Mucosa of gallbladder (tissue), 1 donor: ENCODE measurements at places on chromosomes 5 and 9. TPM values are rescaled to one million over a fixed set of nuclear protein-coding genes. Genes with fewer than 3 reads are reported as not detected.

DNA sequence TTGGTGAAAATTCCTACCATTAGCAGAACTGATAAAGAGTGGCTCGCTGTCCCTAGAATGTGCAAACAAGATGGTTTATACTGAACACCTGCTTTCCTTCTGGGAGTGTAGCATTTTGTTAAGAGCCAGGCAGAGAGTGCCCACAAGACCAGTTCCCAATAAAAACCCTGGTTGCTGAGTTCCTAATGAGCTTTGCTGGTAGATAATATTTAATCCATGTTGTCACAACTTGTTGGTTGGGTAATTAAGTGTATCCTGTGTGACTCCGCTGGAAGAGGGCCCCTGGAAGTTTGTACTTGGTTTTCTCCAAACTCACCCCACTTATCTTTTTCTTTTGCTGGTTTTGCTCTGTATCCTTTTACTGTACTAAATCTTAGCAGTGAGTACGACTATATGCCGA is 39.5 kb upstream of the GOLGA1 start:
- DNase-seq: no peak

NKD2 gene
- total RNA-seq: 7.6 TPM

DNA sequence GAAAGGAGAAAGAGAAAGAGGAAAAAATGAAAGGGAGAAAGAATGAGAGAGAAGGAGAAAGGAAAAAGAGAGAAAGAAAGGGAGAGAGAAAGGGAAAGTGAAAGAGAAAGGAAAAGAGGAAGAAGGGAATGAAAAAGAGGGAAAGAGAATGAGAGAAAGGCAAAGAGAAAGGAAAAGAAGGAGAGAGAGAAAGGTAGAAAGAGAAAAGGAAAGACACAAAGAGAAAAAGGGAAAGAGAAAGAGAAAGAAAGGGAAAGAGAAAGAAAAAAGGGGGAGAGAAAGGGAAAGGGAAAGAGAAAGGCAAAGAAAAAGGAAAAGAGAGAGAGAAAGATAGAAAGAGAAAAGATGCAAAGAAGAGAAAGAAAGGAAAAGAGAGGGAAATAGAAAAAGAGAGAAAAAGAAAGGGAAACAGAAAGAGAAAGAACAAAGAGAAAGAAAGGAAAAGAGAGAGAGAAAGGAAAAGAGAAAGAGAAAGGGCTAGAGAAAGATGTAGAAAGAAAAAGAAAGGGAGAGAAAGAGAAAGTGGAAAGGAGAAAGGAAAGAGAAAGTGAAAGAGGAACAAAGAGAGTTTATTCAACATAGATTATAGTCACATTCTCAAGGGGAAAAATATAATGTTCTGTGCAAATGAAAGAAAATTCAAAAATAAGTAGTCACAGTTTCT is 165.2 kb downstream of the TMEM38B start:
- no peak for DNase-seq

DNA sequence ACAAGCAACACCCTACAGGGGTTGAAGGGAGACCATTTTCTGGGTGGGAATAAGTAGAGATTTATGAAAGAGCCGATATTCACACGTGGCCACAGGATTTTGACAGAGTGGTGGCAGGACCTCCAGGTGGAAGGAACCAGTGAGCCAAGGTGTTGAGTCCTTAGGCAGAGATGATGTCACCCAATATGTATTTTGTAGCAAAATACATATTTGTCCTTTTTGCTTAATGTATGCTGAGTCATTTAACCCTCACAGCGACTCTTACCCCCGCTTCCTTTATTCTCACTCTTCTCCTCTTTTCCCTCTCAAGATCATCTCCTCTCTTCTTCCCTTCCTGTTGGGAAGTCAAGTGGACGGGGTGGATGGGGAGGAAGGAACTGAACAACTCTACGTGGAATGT is 215.7 kb upstream of the S1PR3 start:
- DNase-seq: no peak

CSF1R gene
- 91.9 TPM for total RNA-seq

GRCh38 chr5:90956511-90957097 is 398.0 kb downstream of the ADGRV1 start:
- no peak for DNase-seq

DNA sequence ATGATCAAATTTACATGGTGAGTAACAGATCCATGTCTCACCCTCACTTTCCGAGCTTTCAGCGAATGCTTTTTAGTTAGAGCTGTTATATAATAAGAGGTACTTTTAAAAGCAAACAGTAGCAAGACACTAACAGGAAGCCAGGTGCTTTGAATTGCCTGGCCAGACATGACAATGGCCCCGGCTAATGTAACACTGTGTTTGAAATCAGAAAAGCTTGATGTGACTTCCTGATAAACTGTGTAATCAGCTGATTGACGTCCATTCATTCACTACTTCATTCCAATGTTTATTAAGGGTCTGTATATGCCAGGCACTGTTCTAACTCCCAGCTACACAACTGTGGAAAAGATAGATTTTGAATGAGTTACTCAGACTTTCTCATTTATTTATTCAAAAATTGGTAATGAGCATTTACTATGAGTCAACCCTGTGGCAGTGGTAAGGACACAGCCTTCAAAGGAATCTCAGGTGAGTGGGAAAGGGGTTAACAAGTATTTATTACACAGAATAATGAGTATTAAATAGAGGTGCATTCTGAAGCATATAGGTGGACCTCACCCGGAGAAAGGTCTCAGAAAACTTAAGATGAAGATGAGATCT is 26.6 kb downstream of the DPYSL3 start:
- no peak for DNase-seq

DNA sequence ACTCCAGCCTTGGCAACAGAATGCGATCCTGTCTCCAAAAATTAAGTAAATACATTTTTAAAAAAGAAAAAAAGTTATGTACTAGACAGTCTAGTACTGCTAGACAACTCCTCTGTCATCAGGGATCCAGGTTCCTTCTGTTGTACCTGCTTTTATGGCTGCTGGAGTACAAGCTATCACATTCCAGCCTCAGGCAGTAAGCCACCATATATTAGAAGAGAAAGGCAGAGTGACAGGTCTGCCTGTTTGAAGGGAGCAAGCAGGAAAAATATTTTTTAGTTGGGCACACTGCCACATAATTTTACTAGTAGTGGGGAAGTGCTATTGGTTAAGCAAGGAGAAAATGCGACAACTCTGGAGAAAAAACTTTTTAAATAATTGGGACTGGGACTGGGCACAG is 10.9 kb downstream of the RPS6 start:
- DNase-seq: no peak

GRHPR gene
- 125 TPM for total RNA-seq

DNA sequence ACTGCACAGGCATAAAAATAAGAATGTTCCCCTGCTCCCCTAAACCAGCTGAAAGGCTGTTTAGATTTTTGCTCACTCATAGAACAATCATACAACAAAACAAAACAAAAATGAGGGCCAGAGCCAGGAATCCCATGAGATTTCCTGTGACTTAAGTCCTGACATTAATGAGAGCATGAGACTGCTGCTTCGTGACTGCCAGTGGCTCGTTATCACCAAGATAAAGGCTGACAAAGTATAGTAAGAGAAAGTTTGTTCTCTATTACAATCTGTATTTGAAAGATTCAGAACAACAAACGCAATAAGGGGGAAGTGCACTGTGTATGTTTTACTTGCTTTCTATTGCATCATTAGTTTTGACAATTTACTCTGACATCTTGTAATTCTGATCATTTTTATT is 837.1 kb upstream of the C9orf72 start:
- DNase-seq: no peak

- DNase-seq: no peak
These were observed 83.5 kb downstream of the PTCH1 start for GRCh38 chr9:95433096-95433819.
